ENCODE measurements at places on chromosomes 4 and X. TPM values are rescaled to one million over a fixed set of nuclear protein-coding genes. Genes with fewer than 3 reads are reported as not detected.

- no peak overlapping the region for H3K4me3 ChIP-seq
- no peak for DNase-seq
- no peaks in the 10 kb centered on the region for H3K36me3 ChIP-seq
- H3K4me1 ChIP-seq = peaks cover 11% of the 10 kb centered on the region
- H3K27ac ChIP-seq = no peak overlapping the region
Observed at GRCh38 chrX:153336121-153336894, 2.4 kb downstream of the ZNF275 start.

GRCh38 chr4:84499624-84499982 is 511 bp upstream of the NKX6-1 start:
- H3K4me3 ChIP-seq = peak overlapping the region; percentile 58
- H3K36me3 ChIP-seq = peaks cover 4% of the 10 kb centered on the region
- peaks cover 42% of the 10 kb centered on the region for H3K4me1 ChIP-seq
- H3K27me3 ChIP-seq = peaks cover 96% of the 10 kb centered on the region
- DNase-seq = no peak

The CMC4 gene
- polyA plus RNA-seq = 10.9 TPM

DNA sequence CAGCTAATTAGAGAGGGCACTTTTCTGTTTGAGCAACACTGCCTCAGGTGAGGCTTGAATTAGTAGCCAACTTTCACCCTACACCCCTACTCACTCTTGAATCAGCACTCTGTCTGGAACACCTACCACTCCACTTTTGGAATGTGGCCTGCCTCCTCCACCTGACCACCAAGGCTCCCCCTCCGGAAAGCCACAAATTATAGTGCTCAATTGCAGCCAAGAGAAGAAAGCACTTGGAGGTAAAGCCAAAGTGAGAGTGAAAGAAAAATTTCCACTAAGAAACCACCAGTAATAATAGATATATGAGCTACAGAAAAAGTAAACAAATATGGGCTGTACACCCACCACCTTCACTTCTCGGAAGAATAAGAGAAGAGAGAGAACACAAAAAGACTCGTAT is 41.1 kb downstream of the PPP3CA start:
- no peak for DNase-seq
- peaks cover 5% of the 10 kb centered on the region for H3K4me1 ChIP-seq
- H3K27me3 ChIP-seq = no peaks in the 10 kb centered on the region
- H3K4me3 ChIP-seq = no peak overlapping the region
- no peaks in the 10 kb centered on the region for H3K36me3 ChIP-seq

DNA sequence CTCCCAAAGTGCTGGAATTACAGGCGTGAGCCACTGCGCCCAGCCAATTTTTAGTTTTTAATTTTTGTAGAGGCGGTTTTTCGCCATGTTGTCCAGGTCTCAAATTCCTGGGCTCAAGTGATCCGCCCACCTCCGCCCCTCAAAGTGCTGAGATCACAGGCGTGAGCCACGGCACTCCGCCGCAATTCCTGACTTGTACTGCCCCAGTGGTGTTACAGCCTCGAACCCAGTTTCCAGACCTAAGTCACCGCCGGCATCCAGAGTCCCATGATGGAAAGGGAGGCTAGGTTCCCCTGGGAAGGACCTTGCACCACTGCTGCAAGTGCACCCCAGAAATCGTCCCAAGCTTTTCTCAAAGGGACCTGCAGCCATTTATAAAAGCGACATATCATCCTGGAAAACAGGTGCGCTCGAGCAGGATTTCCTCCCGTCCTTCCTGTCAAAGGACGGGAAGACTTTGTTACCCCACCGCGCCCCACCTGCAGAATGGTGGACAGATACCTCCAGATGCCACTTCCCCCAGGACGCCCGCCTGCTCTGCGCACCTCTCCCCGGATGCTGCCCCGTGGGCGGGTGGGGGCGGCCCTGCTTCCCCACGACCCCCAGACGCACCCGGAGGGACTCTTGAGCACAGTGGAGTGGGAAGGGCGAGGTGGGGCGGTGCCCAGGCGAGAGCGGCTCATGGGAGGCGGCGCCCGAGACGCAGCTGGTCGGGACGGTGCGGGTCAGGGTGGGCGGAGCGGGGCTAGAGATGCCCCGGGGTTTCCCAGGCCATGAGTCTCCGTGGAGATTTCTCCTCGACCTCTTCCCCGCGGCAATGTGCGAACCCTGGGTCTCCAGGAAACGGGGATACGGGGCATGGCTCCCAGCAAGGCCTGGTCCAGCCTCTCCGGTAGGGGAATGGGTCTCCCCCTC is 947 bp upstream of the RPL10 start:
- H3K27me3 ChIP-seq = no peaks in the 10 kb centered on the region
- DNase-seq = no peak
- peak overlapping the region; percentile 98 for H3K27ac ChIP-seq
- H3K4me3 ChIP-seq = peak overlapping the region; percentile 96
- peaks cover 16% of the 10 kb centered on the region for H3K36me3 ChIP-seq

- DNase-seq = no peak
- peaks cover 5% of the 10 kb centered on the region for H3K36me3 ChIP-seq
- H3K27me3 ChIP-seq = no peaks in the 10 kb centered on the region
Observed at GRCh38 chr4:185384930-185385331, 10.8 kb downstream of the LRP2BP start.

- H3K4me3 ChIP-seq = no peak overlapping the region
- DNase-seq = no peak
- no peaks in the 10 kb centered on the region for H3K36me3 ChIP-seq
- no peaks in the 10 kb centered on the region for H3K4me1 ChIP-seq
- no peaks in the 10 kb centered on the region for H3K27me3 ChIP-seq
Observed at GRCh38 chr4:173934933-173935620, 348.4 kb downstream of the FBXO8 start.

GRCh38 chrX:149497626-149498025 is 7.5 kb downstream of the IDS start:
- H3K36me3 ChIP-seq = peaks cover 32% of the 10 kb centered on the region
- no peak overlapping the region for H3K4me3 ChIP-seq
- H3K27ac ChIP-seq = no peak overlapping the region
- DNase-seq = no peak

DNA sequence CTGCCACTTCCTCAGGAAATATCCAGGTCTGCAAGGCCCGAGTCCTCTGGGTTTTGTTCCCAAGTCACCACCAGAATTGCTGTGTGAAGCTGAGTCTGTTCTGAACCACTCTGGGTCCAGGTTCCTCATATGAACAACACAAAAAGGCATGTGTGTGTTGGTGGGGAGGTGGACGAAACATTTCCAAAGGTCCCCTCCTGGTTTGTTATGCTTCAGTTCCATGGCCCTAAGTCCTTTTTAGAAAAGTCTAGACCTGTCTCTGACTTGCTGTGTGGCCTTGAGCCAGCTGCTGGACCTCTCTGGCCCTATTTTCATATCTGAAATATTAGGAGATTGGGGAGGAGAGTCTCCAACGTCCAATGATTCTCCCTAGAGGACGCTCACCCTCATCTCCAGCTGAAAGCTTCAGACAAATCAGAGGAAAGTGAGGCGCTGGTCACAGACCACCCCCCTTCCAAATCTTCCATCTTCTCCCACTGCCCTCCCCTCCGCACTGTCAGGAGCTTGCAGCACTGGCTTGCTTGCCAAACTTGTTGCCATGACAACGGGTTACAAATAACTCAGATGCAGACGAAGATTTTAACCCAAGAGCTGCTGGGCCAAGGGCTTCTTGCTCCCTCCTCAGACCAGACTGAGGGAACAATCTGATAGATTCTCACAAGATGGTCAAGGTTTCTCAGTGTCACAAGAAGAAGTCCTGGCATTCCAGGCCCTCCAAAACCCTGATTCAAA is 64.5 kb downstream of the SMC1A start:
- H3K27ac ChIP-seq = no peak overlapping the region
- H3K4me3 ChIP-seq = no peak overlapping the region
- H3K27me3 ChIP-seq = peaks cover 10% of the 10 kb centered on the region
- peak; percentile 38 for DNase-seq
- H3K36me3 ChIP-seq = peaks cover 2% of the 10 kb centered on the region
- H3K4me1 ChIP-seq = no peaks in the 10 kb centered on the region

DNA sequence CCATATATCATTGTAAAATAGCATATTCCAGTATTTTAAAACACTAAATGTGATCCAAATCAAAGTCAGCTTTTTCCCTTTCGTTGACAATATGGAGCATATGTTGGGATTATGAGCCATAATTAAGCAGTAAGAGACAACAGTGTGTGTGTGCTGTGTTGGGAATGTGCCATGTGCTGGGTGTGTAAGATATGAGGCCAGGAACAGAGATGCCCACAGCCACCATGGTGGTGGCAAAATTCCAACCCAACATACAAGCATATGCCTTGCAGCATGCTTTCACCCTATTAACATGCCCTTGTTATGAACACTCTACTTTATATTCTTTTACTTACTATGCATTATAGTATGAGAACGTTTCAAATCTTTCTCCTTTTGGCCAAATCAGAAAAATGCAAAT is 1560.4 kb upstream of the TENM3 start:
- no peaks in the 10 kb centered on the region for H3K36me3 ChIP-seq
- H3K27me3 ChIP-seq = no peaks in the 10 kb centered on the region
- peak; percentile 84 for DNase-seq
- H3K4me1 ChIP-seq = no peaks in the 10 kb centered on the region

All from spinal cord (tissue), 10 donors.